Bronchial epithelial cell (primary cell): ENCODE measurements at places on chromosomes 13 and 19.

- no peak for DNase-seq
These were observed 117.1 kb downstream of the TSHZ3 start for GRCh38 chr19:31232180-31232579.

DNA sequence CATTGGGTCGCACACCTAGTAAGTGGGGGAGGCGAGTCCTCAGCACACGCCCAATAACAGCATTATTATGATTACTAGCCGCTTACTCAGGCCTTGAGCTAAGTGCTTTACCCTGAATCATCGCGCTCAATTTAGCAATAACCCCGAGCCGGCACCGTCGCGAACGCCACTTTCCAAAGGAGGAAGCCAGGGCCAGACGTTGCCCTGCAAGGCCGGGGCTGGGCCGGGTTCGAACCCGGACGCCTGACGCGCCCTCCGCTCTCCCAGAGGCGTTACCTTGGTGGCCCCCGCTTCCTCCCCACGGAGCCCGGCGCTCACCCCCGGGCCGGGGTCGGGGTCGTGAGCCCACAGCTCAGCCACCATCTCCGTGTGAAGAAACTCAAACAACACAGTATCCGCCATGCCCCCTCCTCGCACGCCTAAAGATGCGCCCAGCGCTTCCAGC is at the start of gene TRAPPC6A:
TSS of gene TRAPPC6A (minus strand) at position 421 of the 445 bp plus-strand sequence. CDS start at position 402, 19 bp downstream.
- DNase-seq: peak; percentile 92

GRCh38 chr13:44426461-44426860 is 52.8 kb downstream of the SERP2 start:
- no peak for DNase-seq

DNA sequence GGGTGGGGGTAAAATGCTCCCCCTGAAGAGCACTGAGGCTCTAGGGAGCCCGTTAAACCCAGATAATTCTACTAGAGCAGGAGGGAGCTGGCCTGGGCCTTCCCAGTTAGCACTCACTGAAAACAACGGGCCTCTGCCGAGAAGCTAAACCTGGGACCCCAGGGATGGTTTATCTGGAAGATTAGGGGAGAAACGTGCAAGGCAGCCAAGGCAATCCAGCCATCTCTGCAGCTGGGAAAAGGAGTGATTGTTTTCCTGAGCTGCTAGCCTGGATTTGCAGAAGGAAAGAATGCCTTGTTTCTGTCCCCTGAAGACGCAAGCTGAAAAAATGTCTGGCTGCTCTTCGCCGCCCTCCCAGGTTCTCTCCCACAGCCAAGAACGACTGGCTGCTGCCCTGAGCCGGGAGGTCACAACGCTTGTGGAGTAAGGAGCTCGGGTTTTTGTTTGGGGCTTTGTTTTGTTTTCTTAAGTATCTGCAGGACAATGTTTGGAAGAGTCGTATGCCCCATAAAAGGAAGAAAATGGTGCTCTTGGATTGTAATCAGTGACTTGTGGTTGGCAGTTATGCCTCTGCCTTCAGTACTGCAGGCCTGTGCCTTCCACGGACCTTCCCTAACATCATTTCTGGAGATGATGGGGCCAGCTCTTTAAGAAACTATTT is 31.5 kb downstream of the COL4A2 start:
- DNase-seq: no peak

GRCh38 chr13:24911133-24911908 is 147.4 kb downstream of the RNF17 start:
- peak; percentile 70 for DNase-seq

- peak; percentile 21 for DNase-seq
These were observed 583.7 kb upstream of the SPRY2 start for GRCh38 chr13:80924596-80924995.

DNA sequence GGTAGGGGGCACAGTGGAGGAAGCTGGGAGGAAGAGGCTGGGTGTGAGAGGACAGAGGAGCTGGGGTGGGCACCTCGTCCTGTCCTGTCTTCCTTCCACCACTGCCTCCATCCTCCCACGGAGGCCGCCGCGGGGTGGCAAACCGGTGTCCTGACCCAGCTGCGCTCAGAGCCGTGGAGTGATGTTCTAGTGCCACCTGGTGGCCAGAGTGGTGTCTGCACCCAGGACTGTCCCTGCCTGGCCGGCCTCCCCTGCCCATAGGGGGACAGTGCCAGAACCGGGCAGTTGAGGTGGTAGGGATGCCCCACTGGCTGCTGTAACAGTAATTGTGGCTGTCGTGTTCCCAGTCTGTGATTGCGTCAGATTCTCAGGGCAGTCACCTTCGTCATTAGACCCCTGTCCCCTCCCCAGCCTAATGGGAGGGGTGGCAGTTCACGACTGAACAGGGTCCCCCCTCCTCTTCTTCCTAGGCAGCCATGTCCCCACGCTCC is 11.1 kb upstream of the ARRDC2 start:
- DNase-seq: peak; percentile 46

GRCh38 chr13:113432506-113433270 is 20.6 kb downstream of the ADPRHL1 start:
- no peak for DNase-seq

- no peak for DNase-seq
These were observed 518 bp upstream of the PLPP2 start for GRCh38 chr19:291561-292280.

- DNase-seq: no peak
These were observed 8.5 kb upstream of the SIGLEC8 start for GRCh38 chr19:51466723-51467122.

DNA sequence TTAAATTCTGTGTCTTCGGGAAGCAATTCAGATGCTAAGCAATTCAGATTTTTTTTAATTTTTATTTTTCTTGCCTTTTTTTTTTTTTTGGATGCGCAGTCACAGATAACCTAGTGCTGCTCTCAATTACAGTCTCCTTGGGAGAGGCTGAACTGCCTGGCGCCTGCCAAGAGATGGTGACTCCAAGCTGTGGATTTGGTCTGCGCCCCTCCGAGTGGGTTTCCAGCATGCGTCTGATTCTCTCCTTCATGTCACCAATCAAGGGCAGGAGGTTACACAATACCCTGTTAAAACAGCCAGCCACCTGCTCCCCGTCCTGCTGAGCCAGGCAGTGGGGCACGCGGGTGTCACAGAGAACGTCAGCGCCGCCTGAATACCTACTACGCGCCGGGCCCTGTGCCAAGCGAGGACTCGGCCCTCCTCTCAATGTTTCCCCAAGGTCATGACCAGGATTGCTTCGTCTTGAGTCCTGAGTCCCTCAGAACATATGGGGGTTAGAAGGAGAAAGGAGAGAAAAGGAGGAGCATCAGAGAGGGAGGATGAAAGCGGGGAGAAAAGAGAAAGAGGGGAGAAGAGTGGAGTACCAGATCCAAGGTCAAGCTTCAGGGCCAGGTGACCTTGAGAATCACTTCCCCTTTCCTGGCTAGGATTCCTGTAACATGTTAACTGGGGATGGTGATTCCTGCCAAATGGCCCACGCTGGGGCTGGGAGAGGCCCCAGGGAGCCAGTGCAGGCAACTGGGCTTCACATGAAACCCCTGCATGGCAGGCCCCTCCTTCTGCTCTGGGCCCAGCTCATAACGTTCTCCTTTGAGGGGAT is 213.6 kb downstream of the URI1 start:
- DNase-seq: no peak

- DNase-seq: peak; percentile 50
These were observed 35.6 kb downstream of the ATP11A start for GRCh38 chr13:112725346-112726015.

DNA sequence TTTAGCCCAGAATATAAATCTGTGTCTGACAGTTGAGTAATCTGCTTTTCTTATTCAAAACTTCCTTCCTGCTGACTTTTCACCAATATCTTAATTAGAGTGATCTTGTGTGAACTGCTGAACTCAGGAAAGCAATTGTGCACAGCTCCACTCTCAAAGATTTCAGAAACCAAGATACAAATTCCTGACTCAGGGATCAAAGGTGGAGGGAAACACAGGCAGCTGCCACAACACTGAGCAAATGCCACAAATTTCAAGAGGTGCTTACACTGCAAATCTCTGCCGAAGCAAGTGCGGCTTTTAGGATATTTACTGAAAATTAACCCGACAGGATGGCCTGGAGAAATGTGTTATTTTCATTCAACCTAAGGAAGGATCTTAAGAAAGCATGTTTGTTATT is 111.4 kb downstream of the STOML3 start:
- no peak for DNase-seq
